A549 treated with CpdA at 1 μM for 4 hours (cell line): ENCODE measurements at places on chromosomes 2 and 18. TPM values are rescaled to one million over a fixed set of nuclear protein-coding genes. Genes with fewer than 3 reads are reported as not detected.

The SULT1C4 gene
- 0.02 TPM in 1 of 5 replicates, not detected in the others for total RNA-seq

The COL4A3 gene
- total RNA-seq, result 0.31 to 1.7 TPM (median 0.65 TPM) in 5 replicates

The SLC8A1 gene
- 0.40 to 0.59 TPM (median 0.48 TPM) in 5 replicates for total RNA-seq

The CABYR gene
- 11.1 to 20.9 TPM (median 11.4 TPM) in 5 replicates for total RNA-seq

The EFR3B gene
- 13.5 to 17.6 TPM (median 14.6 TPM) in 5 replicates for total RNA-seq

The C18orf63 gene
- total RNA-seq, result not detected in 5 replicates

The PAIP2B gene
- 0.26 to 0.37 TPM (median 0.34 TPM) in 5 replicates for total RNA-seq

The CFAP221 gene
- total RNA-seq, result 0.25 to 0.92 TPM (median 0.34 TPM) in 5 replicates

The PLGLB1 gene
- 0.53 to 1.1 TPM (median 0.84 TPM) in 5 replicates for total RNA-seq

The BOLL gene
- not detected in 5 replicates for total RNA-seq

The GCG gene
- not detected in 5 replicates for total RNA-seq

The PROC gene
- total RNA-seq, result 1.8 to 4.4 TPM (median 3.7 TPM) in 5 replicates

The VWA3B gene
- total RNA-seq, result 0.02 to 0.43 TPM (median 0.18 TPM) in 4 of 5 replicates, not detected in the other

The IL37 gene
- total RNA-seq, result not detected in 5 replicates

The SERPINB5 gene
- 0.07 to 0.16 TPM (median 0.10 TPM) in 4 of 5 replicates, not detected in the other for total RNA-seq

The HOXD12 gene
- not detected in 5 replicates for total RNA-seq

The G6PC2 gene
- total RNA-seq, result not detected in 5 replicates

The SNED1 gene
- total RNA-seq, result 0.42 to 0.72 TPM (median 0.58 TPM) in 5 replicates

The TCF23 gene
- not detected in 5 replicates for total RNA-seq
